ENCODE measurements at places on chromosomes 6 and 20.

DNA sequence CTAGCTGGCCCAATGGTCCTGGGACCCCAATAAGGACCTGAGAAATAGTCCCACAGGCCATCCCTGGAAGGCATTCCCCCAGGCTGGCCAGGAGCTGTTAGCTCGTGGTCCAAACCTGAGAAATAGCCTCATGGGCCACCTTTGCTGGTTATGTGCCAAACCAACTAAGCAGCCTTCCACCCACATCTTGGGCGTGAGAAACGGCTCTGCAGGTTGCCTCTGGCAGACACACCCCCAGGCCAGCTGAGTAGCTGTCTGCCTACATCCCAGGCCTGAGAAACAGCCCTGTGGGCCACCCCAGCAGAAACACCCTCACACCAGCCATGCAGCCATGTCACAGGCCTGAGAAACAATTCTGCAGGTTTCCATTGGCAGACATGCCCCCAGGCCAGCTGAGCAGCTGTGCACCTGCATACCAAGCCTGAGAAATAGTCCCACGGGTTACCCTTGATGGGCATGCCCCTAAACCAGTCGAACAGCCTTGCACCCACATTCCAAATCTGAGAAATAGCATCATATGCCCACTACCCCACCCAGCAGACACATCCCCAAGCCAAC, 567.8 kb upstream of the ID4 start:
- DNase-seq: no peak

- DNase-seq: no peak
Observed at GRCh38 chr20:4156411-4156810, 141.1 kb upstream of the RNF24 start.

DNA sequence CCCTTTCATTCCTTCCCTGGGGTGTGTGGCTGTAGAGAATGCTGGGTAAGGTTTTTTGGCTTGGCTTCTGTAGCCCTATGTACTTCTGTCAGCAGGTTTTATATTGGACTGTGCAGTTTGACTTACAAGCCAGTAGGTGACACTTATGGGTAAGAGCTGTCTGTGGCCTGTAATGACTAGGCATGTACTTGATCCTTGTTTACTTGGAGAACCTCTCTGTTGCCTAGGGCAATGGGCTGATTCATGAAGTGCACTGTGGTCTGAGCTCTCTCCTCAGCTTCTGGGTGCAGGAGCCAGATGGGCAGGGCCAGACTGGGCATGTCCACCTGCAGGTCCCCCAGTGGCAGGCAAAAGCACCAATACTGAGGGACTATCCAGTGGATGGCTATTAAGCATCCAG, 544.6 kb downstream of the ADGRB3 start:
- no peak for DNase-seq

GRCh38 chr6:155974811-155975323, 519.2 kb upstream of the NOX3 start:
- DNase-seq: no peak

All from kidney epithelial cell (primary cell).